OCI-M1 (cell line): ENCODE measurements at places on chromosomes 11 and 22.

DNA sequence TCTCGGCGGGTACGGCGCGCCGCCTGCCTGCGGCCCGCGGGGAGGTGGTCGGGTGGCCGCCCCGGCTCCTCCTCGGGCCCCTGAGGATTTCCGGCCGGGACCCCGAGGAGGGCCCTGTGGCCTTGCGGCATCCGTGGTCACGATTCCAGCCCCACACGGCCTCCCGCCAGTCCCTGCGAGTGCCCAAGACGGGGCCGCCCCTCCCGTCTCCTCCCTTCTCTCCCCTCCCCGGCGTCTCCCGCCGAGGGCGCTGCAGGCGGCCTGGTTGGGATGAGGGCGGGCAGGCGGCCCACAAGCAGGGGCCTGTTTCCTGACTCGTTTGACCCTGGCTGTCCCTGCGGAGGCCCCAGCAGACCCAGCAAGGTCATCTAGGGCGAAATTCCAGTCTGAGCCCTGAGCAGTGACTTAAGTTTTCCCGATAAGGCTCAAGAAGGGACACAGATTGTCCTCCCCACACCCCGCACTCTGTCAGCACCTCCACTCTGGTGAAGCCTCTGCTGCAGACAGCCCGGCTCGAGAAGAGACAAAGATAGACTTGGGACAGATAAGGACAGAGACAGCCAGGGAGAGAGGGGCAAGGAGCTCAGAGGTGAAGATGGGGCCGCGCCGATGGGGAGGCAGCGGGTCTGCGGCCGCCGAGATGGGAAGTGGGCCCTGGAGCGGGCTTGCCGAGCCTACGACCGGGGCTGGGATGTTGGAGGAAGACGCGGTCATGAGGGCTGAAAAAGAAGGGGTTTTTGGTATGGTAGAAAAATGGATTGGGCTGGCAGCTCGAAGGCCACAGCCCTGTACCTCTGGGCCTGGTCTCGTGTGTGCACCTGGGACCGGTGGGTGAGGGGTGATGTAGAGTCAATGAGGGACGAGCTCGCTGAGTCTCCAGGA is 95.0 kb downstream of the SWAP70 start:
- peak; percentile 83 for DNase-seq

GRCh38 chr11:118899706-118900360 is 16.1 kb downstream of the CXCR5 start:
- DNase-seq, result no peak

GRCh38 chr11:35943713-35944502 is at the start of gene LDLRAD3:
Gene LDLRAD3, plus strand, starts transcription at chr11:35944062. Its CDS starts 37 bp downstream, at chr11:35944099.
- DNase-seq, result peak; percentile 76

- peak; percentile 51 for DNase-seq
Observed at GRCh38 chr11:72348250-72348649, 86.1 kb downstream of the CLPB start.

DNA sequence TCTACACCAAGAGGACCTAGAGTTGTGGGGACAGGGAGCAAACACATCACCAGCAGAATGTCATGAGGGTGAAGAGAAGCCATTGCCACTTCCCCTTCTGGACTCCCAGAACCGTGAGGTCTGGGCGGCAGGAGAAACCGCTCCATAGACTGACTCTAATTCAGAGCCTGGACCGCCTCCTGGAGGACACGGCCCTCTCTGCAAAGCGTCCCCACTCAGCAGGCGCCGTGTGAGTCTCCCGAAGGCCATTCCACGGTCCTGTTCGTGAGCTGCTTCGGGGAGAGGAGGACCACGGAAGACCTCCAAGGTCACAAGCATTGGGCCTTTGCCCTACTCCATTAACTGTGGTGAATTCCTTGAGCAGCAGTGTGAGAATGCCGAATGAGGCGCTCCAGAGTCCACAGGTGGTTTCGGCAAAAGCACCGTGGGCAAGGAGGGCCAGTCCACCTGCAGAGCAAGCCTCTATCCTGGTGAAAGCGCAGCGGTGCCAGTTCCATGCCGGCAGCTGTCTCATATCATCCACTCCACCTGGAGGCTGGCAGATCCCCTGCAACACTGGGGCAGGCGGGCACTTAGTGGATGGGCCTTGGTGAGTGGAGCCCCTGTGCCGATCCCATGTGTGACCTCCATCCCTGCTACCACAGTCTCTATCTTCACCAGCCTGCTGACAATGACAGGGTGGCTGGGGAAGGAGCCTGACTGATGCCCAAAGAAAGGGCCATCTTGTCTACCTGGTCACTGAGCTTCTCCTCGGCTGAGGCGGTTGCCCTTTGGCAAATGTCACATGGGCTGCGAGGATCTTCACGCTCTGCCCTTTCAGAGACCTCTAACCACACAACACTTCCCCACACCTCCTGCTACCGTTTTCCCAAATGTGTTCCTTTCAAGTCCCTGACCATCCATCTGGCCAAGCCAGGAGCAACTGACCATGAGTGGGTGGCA is 7.5 kb downstream of the C11orf21 start:
- DNase-seq, result peak; percentile 81

- peak; percentile 55 for DNase-seq
Observed at GRCh38 chr11:46541593-46542371, 52.0 kb downstream of the AMBRA1 start.

GRCh38 chr11:131763193-131763890 is 392.9 kb downstream of the NTM start:
- DNase-seq, result no peak
